EL (cell line): ENCODE measurements at places on chromosomes 5 and 9.

DNA sequence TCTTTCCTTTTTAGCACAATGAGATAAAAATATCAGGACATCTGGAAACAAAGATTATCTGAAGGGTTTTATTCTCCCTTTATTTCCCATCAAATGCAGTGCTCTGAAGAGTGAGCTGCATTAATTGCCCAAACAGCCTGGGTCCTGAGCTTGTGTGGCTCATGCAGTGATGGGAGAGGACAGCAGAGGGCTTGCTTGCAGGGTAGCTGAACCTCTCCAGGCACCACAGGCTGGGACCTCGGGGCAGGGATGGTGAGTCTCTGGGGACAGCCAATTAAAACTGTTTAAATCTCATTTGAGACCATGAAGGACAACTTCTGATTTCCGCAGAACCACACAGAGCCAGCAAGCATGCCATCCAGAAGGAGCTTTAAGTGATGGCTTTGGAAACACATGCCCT lies 71.2 kb downstream of the PLAC8L1 start:
- DNase-seq = no peak

DNA sequence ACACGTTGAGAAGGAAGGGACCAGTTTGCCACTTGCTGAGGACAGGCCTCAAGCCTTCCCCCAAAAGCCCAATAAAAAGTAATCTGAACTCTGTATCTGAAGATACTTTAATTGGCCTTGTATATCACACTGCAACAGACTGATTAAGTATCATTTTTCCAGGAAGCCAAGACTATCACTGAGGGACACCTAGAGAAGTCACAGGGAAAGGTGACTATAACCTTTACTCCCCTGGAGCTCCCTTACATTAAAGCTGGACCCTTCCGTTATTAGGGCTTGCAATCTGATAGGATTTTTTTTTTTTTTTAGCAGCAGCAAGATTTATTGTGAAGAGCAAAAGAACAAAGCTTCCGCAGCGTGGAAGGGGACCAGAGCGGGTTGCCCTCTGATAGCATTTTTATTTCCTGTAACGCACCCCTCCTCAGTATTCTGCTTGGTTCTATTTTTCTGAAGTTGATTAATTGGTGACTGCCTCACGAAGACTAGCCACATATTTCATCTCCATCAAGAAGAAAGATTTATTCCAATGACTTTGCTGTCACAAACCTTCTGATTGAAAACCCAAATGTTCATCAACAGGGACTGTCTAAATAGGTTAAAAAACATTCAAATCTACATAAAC lies 2.7 kb downstream of the CDC14B start:
- DNase-seq = no peak

GRCh38 chr9:88433583-88434255 lies 45.5 kb downstream of the SPIN1 start:
- peak; percentile 50 for DNase-seq

- no peak for DNase-seq
These were observed 14.9 kb downstream of the APBA1 start for GRCh38 chr9:69657269-69657668.

DNA sequence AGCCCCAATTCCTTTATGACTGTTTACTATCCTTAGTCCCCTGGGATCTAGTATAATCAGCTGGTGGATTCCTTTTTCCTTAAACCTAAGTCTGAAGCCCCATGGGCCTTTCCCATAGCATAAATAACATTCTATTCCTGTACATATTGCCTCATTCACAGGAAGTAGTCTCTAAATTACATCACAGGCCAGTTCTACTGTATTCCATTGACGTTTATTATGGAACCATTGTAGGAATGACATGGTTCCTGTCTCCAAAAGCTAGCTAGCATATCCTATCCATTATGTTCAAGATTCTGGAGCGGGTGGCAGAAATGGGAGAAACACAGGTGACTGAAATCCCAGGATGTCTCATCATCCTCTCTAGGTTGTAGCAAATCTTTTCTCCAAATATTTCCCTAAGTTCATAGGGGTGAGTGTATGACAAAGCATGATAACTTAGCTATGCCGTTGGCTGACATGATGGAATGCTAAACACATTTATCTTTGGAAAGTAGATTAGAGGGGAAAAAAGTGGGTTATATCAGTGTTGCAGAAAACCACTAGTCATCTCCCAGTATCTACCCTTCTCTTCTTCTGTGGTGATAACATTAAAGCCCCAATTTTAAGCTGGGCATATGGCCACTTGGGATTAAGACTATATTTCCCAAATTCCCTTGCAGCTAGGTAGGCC lies 140.1 kb downstream of the FGF1 start:
- DNase-seq = peak; percentile 31

DNA sequence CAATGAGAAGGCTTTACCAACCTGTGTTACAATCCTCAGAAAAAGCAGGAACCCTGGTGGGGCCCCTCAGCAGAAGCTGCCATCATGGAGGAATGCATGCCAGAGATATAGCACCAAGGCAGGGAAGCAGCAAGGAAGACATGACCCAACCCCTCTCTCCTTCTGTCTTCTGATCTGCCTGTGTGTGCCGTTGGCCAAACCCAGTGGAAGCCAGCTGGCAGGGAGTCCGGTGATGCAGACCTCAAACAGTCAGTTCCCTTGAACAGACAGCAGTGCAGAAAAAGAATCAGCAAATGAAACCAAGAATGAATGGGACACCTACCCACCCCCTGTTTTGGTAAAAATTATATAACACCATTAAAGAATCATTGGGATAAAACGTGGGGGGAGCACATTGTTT lies 234.2 kb downstream of the ZNF608 start:
- DNase-seq = no peak

DNA sequence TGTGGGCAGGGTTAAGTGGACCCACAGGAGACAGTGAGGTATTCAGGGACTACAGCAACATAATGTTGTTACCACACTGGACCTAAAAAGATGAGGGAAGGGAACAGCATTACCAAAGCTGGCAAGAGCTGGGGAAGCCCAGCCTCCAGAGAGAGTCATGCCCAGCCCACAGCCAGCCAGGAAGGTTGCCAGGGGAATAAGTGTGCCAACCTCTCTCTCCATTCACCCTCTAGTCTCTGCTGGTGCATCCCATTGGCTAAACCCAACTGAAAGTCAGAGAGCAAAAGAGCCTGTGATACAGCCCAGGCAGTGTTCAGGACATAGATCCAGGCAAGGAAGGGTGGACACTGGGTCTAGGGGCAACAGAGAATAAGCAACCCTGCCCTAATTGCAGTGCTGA lies 35.8 kb upstream of the AFAP1L1 start:
- DNase-seq = no peak

GRCh38 chr5:10676946-10677345 lies 84.1 kb downstream of the DAP start:
- DNase-seq = no peak

- no peak for DNase-seq
These were observed 75.0 kb upstream of the FST start for GRCh38 chr5:53405396-53405795.

GRCh38 chr5:14019768-14020290 lies 75.3 kb upstream of the DNAH5 start:
- no peak for DNase-seq

GRCh38 chr9:90121762-90122161 lies 517.0 kb downstream of the GADD45G start:
- DNase-seq = no peak

DNA sequence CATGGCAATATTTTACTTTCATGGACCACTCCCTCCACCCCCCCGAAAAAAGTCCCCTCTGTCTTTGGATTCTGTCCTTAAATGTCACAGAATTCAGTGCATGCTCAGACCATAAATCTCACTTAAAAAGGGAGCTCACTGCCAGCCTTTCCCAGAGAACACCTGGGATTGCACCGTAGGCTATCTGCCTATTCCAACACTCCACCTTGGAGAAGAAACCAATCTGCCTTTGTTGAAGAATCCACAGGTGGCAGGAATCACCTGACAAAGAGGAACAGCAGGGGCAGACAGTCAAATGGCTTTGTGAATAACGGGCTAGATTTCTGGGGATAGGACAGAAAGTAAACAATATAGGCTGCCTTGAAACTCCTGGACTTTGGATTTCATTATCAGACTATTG lies 306.7 kb upstream of the BRINP1 start:
- no peak for DNase-seq

DNA sequence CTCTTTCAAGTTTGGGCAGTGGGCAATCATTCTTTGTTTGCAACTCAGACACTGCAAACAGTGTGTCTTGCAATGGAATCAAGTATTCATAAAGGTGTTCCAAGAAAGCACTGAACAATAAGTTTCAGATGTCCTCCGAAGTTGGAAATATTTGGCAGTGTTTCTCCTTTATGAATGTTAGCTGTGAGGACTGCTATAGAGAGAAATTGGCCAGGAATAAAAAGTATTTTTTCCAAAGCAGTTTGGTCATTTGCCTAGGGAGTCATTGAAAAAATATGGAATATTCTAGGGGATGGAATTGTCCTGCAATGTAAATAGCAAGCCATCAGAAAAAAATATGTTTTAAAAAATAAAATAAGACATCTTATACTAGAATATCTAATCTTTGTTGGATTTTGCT lies 688.6 kb upstream of the SEMA6A start:
- no peak for DNase-seq

GRCh38 chr5:159467666-159468065 lies 137.4 kb upstream of the IL12B start:
- no peak for DNase-seq

DNA sequence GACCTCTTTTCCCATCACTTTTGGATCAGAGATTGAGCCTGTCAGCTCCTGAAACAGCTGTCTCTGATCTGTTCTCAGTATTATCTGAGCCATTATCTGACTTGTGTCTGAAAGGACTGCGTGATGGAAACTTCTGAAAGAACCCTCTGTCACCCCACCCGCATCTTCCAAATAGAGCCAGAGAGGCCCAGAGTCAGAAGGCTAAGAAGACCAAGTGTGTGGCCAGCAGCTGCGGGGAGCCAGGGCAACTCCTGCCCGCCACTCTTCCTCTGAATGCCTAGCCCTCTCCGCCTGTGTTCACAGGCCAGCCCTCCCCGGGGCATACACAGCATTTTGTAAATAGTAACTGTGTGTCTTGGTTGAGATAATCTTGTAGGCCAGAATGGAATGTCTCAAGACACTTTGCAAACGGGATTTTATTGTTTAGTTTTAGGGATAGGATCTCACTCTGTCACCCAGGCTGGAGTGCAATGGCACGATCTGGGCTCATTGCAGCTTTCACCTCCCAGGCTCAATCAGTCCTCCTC lies 92.7 kb downstream of the AOPEP start:
- no peak for DNase-seq

- no peak for DNase-seq
These were observed 273.1 kb upstream of the DAB2 start for GRCh38 chr5:39697881-39698280.

- no peak for DNase-seq
These were observed 206.6 kb downstream of the SPOCK1 start for GRCh38 chr5:137292461-137293027.

- DNase-seq = no peak
These were observed 5.2 kb upstream of the ANKS6 start for GRCh38 chr9:98801561-98801960.

DNA sequence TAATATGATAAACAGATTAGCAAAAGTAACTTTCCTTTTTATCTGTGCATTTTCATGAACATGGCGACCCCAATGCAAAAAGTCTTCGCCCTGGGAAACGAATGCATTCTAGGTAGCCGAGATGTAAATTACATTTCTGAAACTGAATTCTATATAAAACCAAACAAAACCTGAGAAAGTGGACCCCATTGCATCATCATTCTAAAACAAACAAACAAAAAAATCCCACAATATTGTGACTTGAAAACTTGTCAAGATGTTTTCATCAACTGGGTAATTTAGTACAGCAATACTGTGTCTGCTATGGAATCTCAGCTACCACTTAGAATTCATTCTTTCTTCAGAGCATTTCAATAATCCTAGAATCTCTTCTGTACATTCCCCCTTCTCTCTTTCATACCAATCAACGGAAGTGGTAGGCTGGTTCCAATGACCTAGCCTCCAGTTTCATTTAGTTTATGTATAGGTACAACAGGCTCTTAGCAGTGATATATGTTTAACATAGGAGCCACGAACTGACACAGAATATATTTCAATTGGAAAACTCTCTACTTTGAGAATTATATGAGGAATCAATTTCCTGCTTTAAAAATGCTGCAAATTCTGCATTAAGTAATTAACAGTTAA lies 85.6 kb downstream of the FBXW11 start:
- DNase-seq = no peak

GRCh38 chr5:36982146-36982545 lies 105.6 kb downstream of the NIPBL start:
- DNase-seq = peak; percentile 36

GRCh38 chr5:10987925-10988504 lies 227.0 kb upstream of the DAP start:
- DNase-seq = peak; percentile 16

DNA sequence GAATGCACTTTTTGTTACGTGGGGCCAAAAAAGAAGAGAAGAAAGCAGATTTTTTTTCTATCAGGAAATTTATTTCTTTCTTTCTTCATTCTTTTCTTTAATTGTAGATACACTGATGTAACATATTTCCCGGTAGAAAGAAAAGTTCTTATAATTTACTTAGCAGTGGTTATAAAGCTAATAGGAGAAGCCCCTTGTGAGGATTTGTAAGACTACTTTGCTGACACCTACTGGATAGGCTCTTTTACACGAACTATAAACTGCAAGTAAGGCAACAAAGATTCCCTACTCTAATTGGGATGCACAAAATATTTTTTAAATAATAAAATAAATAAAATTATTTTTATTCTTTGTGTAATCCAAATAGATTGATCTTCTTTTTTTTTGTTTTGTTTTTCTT lies 284.4 kb downstream of the DNAH5 start:
- peak; percentile 51 for DNase-seq

DNA sequence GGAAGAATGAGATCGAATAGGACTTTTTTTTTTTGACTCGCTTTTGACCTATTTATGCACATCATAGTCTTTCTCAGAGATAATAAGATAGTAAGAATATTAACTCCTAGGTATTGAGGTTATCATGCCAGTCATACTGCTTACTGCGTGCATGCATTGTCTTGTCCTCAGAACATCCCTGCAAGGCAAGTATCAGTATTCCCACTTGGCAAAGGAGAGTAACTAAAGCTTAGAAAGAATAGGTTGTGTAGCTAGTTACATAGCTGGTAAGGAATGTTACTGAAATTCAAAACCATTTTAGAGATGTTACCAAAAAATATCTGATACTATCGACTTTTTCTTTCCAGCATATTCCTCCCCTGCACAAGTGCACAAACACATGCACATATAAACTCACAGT lies 296.1 kb upstream of the CLINT1 start:
- DNase-seq = no peak

- DNase-seq = no peak
These were observed 342.8 kb upstream of the CCNG1 start for GRCh38 chr5:163094492-163095180.
